ELR (cell line): ENCODE measurements at places on chromosomes 16 and 17.
A peak's percentile ranks its signal among the peaks of the same experiment; 100 is the strongest.

DNA sequence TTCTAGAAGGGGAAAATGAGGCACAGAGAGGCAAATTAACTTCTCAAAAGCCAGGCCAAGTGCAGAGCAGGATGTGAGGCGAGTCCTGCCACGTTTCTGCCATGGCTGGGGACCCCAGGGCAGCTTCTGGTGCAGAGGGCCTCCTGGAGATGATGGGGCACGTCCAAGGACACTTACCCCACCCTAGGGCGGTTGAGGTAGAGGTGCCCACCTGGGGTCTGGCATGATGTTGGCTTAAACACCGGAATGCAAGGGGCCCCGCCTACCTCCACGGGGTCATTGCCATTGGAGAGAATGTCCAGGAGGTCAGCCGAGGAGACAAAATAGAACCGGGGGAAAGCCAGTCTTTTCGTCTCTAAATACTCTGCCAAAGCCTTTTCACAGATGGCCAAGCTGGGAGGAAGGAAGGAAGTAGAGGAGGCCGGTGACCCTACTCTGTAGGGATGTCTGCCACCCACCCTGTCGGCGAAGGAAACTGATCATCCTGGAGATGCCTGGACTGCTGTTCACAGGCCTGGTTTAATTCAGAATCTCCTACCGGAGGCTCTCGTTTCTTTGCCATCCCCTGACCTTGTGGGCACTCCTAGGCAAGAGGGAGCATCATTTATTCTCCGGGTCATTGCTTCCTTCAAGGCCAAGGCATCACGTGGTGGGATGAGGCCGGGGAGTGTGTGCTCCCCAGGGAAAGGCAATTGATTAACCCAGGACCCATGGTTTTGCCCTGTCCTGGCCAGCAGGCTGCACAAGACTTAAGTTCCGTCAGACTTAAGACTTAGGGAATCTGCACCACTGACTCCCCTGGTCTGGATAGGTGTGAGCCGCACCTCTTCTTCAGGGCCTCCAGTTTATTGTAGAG lies 70.5 kb downstream of the DNAH17 start:
- no peak for DNase-seq

GRCh38 chr17:29248845-29249244 lies 2.2 kb downstream of the CRYBA1 start:
- DNase-seq: no peak

GRCh38 chr17:57861000-57861789 lies 11.4 kb upstream of the MRPS23 start:
- DNase-seq: peak; percentile 46

DNA sequence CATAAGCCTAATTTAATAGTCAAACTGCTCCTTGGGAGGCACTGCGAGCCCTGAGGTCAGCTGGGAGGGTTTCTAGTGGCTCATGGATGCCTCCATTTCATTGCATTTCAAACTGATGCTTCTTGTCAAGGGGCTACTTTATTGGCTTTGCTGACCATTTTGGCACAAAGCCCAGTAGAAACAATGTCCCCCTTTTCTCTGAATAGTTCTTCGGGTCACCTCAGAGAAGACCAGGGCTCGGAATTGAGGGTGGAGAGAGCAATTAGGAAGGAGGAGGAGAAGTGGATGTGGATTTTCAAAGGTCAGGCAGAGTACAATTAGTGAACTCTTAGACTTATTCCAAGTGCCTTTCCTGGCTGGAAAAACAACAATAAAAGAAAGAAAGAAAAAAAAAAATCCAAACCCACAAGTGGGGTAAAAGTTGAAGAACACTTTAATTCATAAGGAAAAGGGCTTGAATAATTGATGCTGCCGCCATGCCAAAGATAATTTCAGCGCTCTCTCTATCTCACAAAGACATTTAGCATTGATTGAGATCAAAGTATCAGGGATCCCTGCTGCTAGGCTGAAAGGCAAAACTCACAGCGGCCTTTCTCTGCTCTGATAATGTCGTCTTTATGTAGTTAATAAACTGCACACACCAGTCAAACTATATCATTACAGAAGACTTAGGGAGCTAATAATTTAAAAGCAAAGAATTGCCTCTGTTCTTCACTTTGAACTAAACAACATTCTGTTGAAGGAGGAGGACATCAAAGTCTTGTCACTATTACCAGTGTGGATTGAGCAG lies 122.7 kb downstream of the RGS9 start:
- no peak for DNase-seq

- no peak for DNase-seq
These were observed 83.2 kb downstream of the MGAT5B start for GRCh38 chr17:76951375-76951905.

- DNase-seq: no peak
These were observed 5.7 kb downstream of the PDF start for GRCh38 chr16:69324585-69325253.

DNA sequence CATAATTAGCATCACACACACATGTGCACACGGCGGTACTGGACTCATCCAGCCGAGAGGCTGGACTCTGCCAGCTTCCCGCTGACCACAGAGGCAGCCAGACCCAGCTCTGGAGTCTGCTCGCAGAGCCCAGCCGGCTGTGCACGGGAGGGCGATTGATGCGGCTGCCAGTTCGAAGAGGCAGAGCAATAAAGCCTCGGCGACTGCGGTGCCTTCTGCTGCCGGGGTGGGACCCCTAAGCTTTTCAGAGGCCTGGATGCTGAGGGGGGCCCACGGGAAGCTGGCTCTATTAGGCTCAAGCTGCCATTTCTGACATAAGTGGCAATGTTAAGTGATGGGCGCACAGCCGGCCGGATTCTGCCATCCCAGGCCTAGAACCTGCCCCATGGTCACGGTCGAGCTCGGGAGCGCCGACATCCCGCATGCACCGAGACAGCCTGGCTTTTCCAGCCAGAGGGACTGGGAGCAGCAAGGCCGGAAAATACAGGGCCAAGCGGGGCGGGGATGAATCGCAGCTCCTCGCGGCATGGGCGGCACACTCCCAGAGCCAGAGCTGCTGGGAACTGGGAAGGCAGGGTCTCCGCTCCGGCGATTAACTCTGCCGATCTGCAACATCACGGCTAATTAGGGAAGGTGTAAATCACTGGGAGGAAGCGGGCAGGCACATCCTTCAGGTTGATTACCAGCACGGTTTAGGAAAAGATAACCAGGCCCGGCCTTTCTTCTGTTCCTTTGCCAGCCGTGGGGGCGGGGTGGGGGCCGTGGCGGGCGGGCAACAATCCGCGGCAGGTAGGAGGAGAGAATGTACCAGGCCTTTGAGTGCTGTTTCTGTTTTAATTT lies 57.7 kb downstream of the TBC1D16 start:
- DNase-seq: no peak

DNA sequence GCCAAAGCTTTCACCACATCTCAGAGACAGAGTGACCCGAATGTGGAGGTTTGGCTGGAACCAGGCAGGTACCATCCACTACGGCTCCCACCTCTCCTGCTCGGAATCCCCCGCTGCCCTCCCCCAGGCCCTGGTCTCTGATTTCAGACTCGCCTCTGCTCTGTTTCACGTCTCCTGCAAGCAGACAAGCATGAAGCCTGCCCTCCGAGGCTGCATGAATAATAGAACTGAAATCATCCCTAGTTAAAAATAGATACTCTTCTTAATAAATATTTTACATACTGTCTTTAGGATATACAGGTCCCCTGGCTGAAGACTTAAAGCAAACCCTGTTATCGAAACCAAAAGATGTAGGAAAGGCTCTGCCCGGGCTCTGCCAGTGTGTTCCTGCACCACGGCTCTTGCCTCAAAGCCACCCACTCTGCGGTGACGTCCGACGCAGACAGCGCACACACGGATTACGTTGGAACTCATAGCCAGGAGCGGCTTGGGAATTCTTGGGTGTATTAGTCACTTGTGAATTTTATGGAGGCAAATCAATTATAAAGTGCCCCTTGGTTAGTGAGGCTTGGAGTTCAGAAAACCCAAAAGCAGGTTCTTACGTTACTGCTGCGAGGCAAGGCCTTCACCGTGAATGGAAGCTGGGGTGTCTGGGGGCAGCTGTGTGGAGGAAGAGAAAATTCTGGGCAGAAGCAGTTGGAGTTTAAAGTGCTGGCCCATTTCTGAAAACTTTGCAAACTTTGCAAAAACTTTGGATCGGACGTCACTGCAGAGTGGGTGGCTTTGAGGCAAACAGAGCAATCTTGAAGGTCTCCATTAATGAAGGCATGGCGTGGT lies 25.6 kb upstream of the NPTX1 start:
- DNase-seq: peak; percentile 94
